ENCODE measurements at places on chromosomes 1 and 21. TPM values are rescaled to one million over a fixed set of nuclear protein-coding genes. Genes with fewer than 3 reads are reported as not detected.
A peak's percentile ranks its signal among the peaks of the same experiment; 100 is the strongest.

Gene MYOC
- total RNA-seq: 6.5 TPM

DNA sequence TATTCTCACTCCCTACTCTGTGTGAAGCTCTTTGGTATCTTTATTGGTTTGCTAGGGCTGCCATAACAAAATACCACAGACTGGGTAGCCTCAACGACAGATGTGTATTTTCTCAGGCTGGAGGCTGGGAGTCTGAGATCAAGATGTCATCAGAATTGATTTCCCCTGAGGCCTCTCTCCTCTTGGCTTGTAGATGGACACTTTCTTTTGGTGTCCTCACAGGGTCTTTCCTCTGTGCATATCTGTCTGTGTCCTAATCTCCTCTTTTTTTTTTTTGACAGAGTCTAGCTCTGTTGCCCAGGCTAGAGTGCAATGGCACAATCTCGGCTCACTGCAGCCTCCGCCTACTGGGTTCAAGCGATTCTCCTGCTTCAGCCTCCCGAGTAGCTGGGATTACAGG is 71.4 kb upstream of the KCNJ6 start:
- H3K36me3 ChIP-seq: no peaks in the 10 kb centered on the region
- H3K4me3 ChIP-seq: no peak overlapping the region

Gene NBPF12
- total RNA-seq: 16.3 TPM

DNA sequence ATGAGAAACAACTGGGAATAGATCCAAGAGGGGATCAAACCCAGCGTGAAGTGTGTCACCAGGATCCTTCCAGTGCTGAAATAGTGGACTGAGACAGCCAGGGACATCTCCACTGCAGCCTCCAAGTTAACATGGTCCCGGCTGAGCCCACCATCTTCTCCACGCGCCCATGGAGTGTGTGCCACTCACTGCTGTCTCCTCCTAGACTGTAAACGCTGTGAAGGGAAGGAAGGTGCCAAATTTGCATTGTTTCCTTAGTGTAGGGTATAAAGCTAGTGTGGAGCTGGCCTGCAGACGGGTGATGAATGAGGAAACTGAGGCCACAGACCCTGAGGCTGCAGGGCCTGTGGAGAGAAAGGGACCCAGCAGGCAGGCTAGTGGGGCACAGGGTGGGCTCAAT is 183.6 kb downstream of the FOXD2 start:
- DNase-seq: no peak
- H3K4me3 ChIP-seq: no peak overlapping the region
- no peaks in the 10 kb centered on the region for H3K36me3 ChIP-seq
- H3K4me1 ChIP-seq: no peaks in the 10 kb centered on the region

Gene ZFYVE9
- 28.0 TPM for total RNA-seq

Gene GPR25
- not detected for total RNA-seq

- DNase-seq: no peak
- H3K4me3 ChIP-seq: no peak overlapping the region
- no peaks in the 10 kb centered on the region for H3K27me3 ChIP-seq
- no peak overlapping the region for H3K27ac ChIP-seq
- H3K4me1 ChIP-seq: peaks cover 5% of the 10 kb centered on the region
These were observed 18.8 kb downstream of the KYAT3 start for GRCh38 chr1:88973520-88974137.

DNA sequence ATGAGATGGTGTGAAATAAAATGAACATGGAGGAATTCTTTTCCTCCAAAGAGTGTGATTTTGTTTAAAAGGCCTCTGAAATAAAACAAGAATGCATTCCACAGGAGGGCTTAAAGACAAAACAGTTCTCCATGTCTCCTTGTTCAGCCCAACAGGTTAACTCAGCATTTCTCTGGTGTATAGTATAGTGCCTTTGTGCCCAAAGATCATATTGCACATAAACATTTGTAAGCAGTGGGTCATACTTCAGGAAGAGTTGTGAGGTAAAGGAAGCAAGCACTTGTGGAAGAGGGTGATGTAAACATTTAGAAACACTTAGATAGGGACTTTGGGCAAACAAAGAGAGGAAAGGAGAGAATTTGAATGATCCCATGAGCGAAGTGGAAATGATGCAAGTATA is 433.9 kb downstream of the SIPA1L2 start:
- no peaks in the 10 kb centered on the region for H3K27me3 ChIP-seq
- no peaks in the 10 kb centered on the region for H3K36me3 ChIP-seq
- DNase-seq: no peak
- no peaks in the 10 kb centered on the region for H3K4me1 ChIP-seq

- no peak overlapping the region for H3K27ac ChIP-seq
- no peak overlapping the region for H3K4me3 ChIP-seq
- DNase-seq: no peak
- H3K27me3 ChIP-seq: no peaks in the 10 kb centered on the region
These were observed 37.5 kb downstream of the ELAPOR1 start for GRCh38 chr1:109151146-109151990.

Gene CDKN2C
- 30.4 TPM for total RNA-seq

- H3K27me3 ChIP-seq: no peaks in the 10 kb centered on the region
- no peaks in the 10 kb centered on the region for H3K36me3 ChIP-seq
- no peak for DNase-seq
- H3K27ac ChIP-seq: peak overlapping the region; percentile 88
- peaks cover 74% of the 10 kb centered on the region for H3K4me1 ChIP-seq
These were observed 1.0 kb downstream of the S100A4 start for GRCh38 chr1:153544453-153545066.

- no peak overlapping the region for H3K27ac ChIP-seq
- no peaks in the 10 kb centered on the region for H3K27me3 ChIP-seq
- no peaks in the 10 kb centered on the region for H3K36me3 ChIP-seq
- no peaks in the 10 kb centered on the region for H3K4me1 ChIP-seq
- H3K4me3 ChIP-seq: no peak overlapping the region
- no peak for DNase-seq
These were observed 128.2 kb downstream of the ATG4C start for GRCh38 chr1:62912028-62912638.

Gene IL24
- total RNA-seq: not detected

All from sigmoid colon (tissue), 7 donors.